Activated gamma-delta T cell treated with anti-CD3 and anti-CD28 coated beads, Interleukin-2, amount 50 U/mL, for 16 hours (primary cell): ENCODE measurements at places on chromosomes 3 and 15.
A peak's percentile ranks its signal among the peaks of the same experiment; 100 is the strongest.

DNA sequence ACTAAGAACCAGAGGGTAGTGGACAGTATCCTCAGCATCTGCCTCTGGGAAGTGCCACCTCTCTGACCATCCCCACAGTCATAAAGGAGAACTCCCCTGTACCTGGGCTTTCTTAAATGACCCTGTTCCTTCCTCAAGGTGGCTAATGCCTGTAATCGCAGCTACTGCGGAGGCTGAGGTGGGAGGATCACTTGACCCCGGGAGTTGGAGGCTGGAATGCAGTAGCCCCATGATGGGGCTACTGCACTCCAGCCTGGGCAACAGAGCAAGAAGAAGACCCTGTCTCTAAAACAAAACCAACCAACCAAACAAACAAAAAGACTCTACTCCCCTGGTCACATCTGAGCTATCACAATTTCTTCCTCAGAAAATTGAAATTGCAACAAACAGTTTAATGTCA is 848 bp upstream of the BUB1B start:
- DNase-seq, result no peak

GRCh38 chr3:16178628-16178988 is 4.1 kb downstream of the GALNT15 start:
- no peak for DNase-seq

- DNase-seq, result no peak
Measured at GRCh38 chr3:111047812-111048435, 23.7 kb upstream of the NECTIN3 start.

DNA sequence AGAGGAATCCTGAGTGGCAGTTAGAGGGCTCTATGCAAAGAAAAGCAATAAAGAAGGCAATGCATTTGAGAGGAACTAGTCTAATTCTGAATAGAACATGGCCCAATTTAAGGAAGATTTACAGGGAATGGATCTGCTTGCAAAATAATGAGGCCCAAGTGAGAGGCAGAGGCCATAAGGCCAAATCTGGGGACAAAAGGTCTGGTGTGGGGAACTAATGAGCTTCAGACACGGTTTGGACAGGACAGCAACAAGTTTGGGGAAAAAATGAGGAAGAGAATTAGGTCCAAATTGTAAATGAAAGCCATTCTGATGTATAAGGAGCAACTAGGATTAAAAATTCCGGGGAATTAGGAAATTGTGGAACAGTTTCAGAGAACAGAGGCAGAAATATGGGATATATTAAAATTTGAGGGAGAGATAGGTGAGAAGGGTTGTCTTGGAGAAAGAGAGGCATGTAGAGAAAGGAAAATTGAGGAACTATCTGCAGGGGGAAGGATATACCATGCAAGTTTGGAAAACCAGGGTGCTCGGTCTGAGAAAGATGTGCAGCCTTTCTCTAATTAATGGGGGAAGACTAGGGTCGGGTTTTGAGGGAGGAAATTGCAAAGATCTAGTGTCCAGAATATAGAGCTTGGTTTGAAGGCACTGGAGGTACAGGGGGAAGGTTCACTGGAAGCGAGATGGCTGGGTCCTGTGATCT is 73.8 kb downstream of the RBPMS2 start:
- DNase-seq, result no peak

DNA sequence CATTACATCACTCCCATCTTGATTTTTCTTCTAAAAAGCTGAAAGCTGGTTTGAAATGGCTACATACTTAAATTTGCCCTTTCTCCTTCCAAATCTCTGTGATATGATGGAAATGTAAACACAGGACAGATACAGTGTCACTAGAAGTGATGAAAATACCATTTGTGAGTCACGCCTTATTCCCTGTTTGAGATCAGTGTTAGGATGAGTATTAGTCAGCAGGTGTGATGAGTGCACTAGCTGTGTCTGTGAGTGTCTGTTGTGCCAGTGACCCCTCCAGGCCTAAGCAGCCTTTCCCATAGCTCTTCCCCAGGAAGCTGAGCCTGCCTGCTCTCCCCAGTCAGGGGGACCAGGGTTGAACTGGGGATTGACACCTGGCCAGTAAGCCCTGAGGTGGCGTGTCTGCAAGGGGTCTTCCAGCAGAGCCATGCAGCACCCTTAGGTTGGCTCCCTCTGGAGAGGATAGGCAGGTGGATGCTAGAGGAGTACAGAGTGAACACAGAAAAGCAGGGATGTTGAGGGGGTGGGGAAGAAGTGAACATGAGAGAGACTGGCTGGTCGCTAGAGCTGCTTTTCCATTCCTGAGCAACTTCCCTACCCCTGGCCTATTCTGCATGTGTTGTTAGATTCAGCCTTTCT is 92.0 kb downstream of the PDE8A start:
- no peak for DNase-seq

- no peak for DNase-seq
Measured at GRCh38 chr15:92981333-92981732, 81.2 kb downstream of the CHD2 start.

- no peak for DNase-seq
Measured at GRCh38 chr3:61893840-61894566, 332.6 kb downstream of the PTPRG start.

- DNase-seq, result no peak
Measured at GRCh38 chr3:97177242-97177641, 362.8 kb downstream of the EPHA6 start.

DNA sequence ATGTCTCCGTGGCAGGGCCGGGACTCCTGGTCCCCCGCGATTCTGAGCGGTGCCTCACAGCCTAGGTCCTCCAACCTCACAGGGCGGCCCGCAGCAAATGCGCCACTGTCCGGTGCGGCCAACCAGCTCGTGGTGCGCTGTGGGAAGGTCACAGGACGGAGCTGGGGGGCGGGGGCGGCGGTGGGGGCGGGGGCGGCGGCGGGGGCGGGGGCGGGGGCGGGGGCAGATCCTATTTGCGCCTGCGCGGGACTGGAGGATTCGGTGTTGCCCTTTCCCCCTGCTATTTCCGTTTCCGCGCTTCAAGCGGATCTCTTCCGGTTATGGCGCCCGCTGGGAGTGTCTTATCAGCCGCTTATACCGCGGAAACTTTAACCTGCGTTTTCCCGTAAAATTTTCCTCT is 106.7 kb upstream of the SNRPN start:
- DNase-seq, result no peak

- no peak for DNase-seq
Measured at GRCh38 chr3:159978353-159978752, 10.3 kb upstream of the IL12A start.

DNA sequence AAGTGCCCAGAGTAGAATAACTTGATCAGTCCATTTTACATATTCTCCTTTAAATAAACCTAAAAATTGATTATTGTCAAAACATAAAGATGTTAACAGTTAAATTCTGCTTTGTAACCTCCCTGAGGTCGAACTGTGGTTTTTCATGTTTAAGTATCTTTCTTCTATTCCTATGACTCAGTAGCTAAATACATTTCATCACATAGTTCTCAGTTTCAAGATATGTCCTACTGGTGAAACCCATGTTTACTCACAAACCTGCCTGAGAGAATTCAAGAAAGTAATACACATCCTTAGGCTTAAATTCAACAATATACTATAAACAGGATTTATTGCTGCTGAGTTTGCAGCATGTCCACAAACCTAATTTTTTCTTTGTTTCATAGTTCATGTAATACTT is 692.9 kb downstream of the ZPLD1 start:
- no peak for DNase-seq

- DNase-seq, result no peak
Measured at GRCh38 chr15:101394056-101394630, 95.4 kb downstream of the PCSK6 start.

DNA sequence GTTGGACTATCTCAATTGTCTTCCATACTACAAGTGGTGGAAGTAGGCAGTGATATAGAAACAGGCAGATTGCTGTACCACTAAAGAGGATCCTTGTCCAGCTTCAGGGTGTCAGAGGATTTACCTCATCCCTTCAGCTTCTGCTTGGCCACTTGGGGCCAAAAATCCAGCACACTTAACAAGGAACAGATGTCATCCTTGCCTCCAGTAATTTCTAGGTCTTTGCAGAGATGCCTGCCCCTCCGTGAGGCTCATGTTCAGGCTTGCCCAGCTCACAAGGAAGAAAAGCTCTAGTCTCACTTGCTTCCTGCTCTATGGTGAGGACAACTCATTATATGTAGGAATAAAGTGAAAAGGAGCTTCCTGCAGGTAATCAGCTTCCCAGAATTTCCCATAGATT is 510.3 kb downstream of the EPHA3 start:
- DNase-seq, result no peak

DNA sequence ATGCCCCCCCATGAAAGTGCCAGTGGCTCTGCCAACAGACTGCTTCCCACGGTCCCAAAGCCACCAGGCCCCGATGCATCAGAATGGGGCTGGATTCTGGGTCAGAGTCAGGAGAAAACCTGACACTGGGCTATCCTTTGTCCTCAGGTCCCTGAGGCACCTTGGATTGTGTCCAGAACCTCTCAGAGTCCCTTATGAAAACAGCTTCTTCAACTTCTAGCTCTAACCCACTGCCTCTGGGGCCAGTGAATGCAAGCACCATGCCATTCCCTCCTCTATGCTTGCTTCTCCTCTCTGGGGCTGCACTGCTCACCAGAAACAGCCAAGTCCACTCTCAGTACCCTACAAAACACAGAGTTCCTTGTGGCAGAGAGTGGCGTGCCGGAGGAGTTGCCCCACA is 9.9 kb downstream of the CRABP1 start:
- DNase-seq, result no peak

DNA sequence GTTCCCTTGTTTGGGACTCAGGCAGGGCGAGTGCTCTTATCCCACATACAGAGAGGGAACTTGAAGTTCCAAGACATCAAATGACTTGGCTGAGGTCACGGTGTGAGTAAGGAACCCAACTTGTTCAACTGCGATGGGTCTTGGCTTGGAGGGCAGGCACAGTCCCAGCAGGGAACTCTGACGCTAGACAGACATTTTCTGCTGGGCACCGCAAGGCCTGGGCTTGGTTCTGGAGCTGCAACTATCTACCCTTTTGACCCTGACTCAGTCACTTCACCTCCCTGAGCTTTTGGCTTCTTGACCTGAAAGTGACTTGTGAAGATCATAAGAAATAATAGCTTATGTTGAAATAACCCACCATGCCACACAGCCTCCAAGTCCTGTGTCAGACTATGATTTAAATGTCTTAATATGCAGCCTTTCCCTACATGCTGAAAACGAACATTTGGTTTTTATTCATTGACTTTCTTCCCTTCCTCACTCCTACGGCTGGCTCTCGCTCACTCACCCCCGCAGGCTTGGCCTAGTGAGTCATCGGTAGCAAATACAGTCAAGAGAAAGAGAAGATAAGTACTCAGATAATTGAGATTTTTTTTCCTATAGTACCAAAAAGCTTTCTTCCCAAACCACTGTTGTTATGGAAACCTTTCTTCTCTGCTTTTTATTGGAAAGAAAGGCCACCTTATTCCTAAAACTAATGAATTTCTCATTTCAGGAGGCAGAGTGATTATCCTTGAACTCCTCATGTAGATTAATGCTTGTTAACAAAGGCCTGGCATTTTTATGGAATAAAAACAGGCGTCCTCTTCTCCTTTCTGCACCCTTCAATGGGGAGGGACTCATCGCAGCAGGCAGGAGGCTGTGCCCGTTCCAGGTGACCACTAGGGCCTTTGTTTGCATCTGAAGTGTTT is 178.4 kb downstream of the ATP10A start:
- no peak for DNase-seq

GRCh38 chr3:108180194-108180593 is 42.0 kb downstream of the IFT57 start:
- no peak for DNase-seq

DNA sequence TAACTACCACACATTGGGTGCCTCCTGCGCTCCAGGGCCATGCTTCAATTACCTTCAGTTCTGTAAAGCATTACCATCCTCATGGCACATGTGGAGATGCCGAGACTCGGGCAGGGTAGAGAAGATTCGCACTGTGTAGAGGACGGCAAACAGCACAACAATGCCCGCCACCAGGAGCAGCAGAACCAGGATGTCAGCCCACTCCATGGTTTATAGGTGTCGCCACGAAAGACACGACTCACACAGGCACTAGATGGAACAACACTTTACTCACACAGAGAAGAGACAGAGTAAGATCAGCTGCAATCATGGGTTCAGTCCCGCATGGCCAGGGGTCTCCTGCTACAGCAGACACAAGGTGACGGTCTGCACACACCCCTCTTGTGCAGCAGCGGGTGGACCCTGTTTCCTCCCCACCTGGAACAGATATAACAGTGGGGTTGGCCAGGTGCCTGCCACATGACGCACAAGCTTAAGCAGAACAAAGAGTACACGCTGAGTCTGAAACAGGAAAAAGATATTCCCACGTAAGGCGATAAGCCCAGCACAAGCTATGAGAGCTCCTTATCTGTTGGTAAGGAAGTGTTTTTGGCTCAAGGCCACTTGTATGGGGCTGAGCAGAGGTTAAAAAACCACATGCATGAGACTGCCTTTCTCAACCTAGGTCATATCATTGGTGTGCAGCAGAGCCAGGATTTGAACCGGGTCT is 2.5 kb upstream of the TBC1D21 start:
- no peak for DNase-seq

DNA sequence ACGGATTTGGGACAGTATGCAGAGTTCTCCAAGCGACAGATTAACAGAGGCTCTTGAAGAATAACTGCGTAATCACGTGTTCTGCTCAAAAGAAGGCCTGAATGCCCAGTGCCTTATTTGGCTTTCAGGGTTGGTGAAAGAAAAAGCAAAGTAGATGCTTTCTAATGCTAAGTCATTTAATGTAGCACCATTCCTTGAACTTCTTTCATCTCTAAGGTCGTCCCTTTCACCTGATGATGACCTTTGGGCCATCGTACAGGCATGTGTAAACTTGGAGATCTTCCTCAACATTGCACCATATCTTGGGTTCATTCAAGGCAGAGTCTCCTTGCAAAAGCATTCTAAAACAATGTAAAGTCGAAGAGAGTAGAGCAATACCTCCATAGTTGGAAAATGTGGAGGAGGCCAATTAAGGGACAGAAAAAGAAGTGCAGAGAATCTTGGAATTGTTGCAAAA is 48.9 kb downstream of the TMEM44 start:
- DNase-seq, result no peak

DNA sequence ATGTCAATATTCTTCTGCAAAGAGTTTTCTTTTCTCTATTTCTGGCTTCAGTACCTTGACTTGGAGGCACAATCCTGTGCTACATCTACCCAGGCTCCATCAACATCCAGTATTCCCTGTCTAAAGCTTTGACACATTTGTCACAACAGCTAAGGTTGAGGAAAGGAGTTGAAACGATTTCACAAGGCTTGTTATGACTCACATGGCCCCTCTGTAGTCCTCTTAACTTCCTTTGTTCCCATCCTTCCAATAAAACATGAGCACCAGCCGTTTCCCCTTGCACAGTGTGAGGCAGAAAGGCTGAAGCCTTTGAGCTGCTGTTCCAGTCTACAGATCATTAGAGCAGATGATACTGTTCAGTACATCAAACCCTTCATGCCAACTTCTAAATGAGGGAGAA is 163.0 kb upstream of the TMCO5A start:
- DNase-seq, result no peak

GRCh38 chr15:101669744-101670143 is 17.6 kb upstream of the TM2D3 start:
- DNase-seq, result no peak

GRCh38 chr15:72312605-72313447 is 7.1 kb downstream of the CELF6 start:
- DNase-seq, result peak; percentile 39

- no peak for DNase-seq
Measured at GRCh38 chr15:35547775-35548364, 1.9 kb upstream of the DPH6 start.
